ENCODE measurements at places on chromosomes 4 and X. TPM values are rescaled to one million over a fixed set of nuclear protein-coding genes. Genes with fewer than 3 reads are reported as not detected.

RPL39 gene
- total RNA-seq, result 2,019 TPM

TKTL2 gene
- not detected for total RNA-seq

RELL1 gene
- total RNA-seq, result 50.5 TPM

DMRTC1 gene
- not detected for total RNA-seq

ZXDA gene
- 2.3 TPM for total RNA-seq

GAGE12J gene
- not detected for total RNA-seq

SPANXC gene
- not detected for total RNA-seq

DCAF12L2 gene
- total RNA-seq, result not detected

DUSP9 gene
- total RNA-seq, result 9.9 TPM

RHOH gene
- total RNA-seq, result 0.24 TPM

SPACA5B gene
- total RNA-seq, result not detected

FSTL5 gene
- not detected for total RNA-seq

P2RY8 gene
- total RNA-seq, result not detected

DYNLT3 gene
- total RNA-seq, result 21.0 TPM

CDS1 gene
- total RNA-seq, result 13.3 TPM

TMEM156 gene
- total RNA-seq, result 64.9 TPM

NOA1 gene
- 11.9 TPM for total RNA-seq

DSPP gene
- not detected for total RNA-seq

ARHGAP10 gene
- 8.3 TPM for total RNA-seq

ATP8A1 gene
- total RNA-seq, result not detected

DOK7 gene
- total RNA-seq, result 20.7 TPM

SLITRK2 gene
- not detected for total RNA-seq

F8A1 gene
- 5.0 TPM for total RNA-seq

ZFP42 gene
- total RNA-seq, result not detected

CWH43 gene
- not detected for total RNA-seq

TLR10 gene
- not detected for total RNA-seq

N4BP2 gene
- total RNA-seq, result 5.1 TPM

NALF2 gene
- 3.2 TPM for total RNA-seq

MGARP gene
- total RNA-seq, result 0.90 TPM

PGRMC1 gene
- total RNA-seq, result 271 TPM

PLXNB3 gene
- total RNA-seq, result 1.7 TPM

GAB3 gene
- 0.14 TPM for total RNA-seq

TMSB15B gene
- total RNA-seq, result 20.1 TPM

GAGE13 gene
- not detected for total RNA-seq

SLC6A14 gene
- not detected for total RNA-seq
